ENCODE measurements at places on chromosomes 4 and X.
A peak's percentile ranks its signal among the peaks of the same experiment; 100 is the strongest.

DNA sequence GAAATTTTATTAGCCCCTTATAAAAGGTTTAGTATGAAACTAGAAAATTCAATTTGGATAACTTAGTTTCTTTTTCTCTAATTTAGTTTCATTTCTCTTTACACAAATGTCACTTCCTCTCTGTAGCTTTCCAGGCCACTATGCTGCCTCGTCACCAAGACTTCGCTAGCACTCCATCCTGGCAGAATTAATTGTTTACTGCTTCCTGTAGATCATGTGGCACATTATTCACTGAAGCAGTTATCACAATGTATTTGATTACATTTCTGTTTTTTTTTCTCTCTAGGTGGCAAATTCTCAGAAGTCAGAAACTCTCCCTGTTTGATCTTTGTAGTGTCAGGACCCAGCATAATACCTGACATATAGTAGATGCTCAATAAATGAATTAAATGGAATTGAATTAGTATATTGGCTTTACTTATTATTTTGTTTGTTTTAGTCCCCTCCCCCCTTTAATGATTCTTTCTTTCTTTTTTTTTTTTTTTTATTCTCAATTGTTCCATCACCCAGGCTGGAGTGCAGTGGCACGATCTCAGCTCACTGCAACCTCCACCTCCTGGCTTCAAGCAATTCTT lies 9.3 kb upstream of the SAT1 start:
- peak; percentile 81 for DNase-seq

DNA sequence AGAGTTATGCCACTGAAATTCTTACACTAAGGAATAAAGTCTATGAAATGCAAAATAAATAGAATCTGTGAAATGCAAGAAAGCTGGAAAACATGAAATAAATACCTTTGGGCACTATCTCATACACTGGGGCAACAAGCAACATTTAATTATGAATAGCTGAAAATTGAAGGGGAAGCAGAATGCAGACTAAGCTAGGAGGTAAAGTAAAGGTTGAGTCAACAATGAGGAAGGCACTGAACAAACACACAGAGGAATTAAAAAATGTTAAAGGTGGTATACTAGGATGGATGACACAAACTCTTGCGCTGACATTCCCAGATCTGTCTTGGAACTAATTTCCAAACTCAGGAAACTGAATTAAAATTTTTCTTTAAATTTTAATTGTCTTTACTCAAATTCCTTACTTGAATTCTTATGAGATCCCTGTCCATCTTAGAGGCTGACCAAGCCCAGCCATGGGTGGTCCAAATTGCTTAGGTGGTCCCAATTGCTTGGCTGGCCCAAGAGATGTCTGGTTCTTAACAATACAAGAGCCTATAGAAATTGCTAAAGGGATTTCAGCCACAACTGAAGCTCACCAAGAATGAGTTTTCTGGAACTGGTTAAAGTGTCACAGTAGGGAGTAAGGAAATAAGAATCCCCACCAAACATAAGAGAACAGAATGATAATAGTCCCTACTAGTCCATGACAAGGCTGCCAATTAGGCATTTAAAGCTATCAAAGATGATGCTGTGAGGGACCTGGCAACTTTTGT lies 41.3 kb upstream of the ZCCHC13 start:
- no peak for DNase-seq

DNA sequence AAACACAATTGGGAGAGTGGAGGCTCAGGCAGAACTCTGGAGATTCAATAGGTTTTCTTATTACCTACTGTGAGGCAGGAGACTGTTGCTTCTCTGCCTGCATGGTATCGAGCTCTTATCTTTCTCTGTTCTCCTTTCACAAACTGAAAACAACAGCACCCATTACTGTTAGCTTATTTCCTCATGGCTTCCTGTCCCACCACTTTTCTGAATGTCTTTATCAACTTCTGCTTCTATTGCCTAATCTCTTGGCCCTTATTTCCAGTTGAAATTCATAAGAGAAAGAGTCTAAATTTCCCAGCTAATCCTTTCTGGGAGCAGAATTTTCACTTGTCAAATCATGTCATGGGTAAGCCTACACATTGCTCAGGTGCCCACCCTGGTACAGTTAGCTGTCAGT lies 46.8 kb upstream of the NDST3 start:
- no peak for DNase-seq

DNA sequence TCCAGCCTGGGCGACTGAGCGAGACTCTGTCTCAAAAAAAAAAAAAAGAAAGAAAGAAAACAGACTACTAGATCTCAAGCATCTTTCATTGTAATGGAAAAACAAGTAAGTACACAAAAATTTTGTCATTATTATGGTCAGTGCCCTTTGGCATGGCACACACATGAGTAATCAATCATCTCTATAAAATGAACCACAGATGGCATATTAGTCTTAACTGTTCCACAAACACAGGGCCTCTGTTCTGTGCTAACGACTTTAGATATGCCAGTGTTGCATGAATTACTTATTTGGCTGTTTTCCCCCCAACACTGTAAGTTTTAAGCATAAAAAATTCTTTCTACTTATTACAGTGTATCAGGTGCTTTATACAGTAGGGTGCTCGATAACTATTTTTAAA lies 90.4 kb downstream of the COX7B2 start:
- no peak for DNase-seq

DNA sequence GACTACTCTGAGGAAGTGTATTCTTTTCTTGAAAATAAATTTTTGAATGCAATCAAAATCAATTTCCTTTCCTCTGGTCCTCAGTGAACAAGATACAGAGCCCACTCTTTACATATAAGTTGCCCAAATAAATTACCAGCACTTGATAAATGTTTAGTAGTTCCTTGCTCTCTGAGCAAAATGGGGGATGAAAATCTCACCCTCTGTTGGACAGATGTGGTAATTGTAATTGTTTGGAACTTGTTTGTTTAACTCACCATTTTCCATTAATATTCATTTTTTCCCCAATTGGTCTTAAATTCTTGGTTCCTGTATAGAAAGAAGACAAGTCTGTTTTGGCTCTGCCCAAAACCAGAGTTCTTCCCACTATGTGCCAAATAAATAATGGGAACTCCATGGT lies 146.3 kb downstream of the LDB2 start:
- no peak for DNase-seq

- no peak for DNase-seq
These were observed 335.5 kb downstream of the IL15 start for GRCh38 chr4:141971869-141972268.

Data from Karpas-422 (cell line).